ENCODE measurements at places on chromosomes 16 and 17. TPM values are rescaled to one million over a fixed set of nuclear protein-coding genes. Genes with fewer than 3 reads are reported as not detected.
A peak's percentile ranks its signal among the peaks of the same experiment; 100 is the strongest.

DNA sequence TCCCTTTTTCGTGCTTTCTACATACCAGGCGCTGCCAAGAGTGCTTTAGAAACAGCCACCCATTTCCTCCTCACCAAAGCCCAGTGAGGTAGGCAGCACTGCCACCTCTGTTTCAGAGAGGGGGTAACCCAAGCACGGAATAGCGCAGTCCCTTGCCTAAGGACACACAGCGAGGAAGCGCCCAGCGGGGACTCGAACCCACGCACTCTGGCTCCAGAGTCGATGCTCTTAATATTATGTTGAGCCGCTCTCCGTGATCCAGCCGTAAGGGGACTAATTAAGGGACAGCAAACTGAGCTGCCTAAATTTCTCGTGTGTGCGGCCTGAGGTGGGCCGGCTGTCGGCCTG lies 497 bp downstream of the CES1 start:
- peak overlapping the region; percentile 57 for H3K4me3 ChIP-seq
- peak overlapping the region; percentile 64 for H3K27ac ChIP-seq
- H3K4me1 ChIP-seq: peaks cover 17% of the 10 kb centered on the region
- no peak for DNase-seq
- no peaks in the 10 kb centered on the region for H3K27me3 ChIP-seq

GRCh38 chr17:80737106-80738019 lies 192.7 kb downstream of the RPTOR start:
- no peaks in the 10 kb centered on the region for H3K4me1 ChIP-seq
- DNase-seq: no peak
- peaks cover 4% of the 10 kb centered on the region for H3K36me3 ChIP-seq

DNA sequence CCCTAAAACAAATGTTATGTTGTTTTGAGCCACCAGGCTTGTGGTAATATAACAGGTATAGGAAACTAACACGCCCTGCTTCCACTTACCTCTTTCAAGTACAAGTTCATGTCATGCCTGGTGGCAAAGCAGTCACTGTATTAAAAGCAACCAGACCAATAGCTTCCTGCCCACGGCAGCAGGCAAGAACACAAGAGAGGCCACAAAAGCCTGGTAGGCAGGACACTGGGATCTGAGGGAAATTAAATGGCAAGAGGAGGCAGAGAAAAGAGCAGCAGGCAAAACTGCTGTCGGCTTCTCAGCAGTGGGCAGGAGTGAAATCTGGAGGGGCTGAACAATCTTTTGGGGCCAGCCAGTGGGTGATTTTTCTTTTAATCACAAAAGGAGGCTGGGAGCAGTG lies 2.2 kb downstream of the CYTH1 start:
- no peaks in the 10 kb centered on the region for H3K36me3 ChIP-seq
- H3K4me3 ChIP-seq: peak overlapping the region; percentile 98
- no peak for DNase-seq
- H3K27ac ChIP-seq: peak overlapping the region; percentile 93

GRCh38 chr17:38507921-38508569 lies 79.8 kb downstream of the ARHGAP23 start:
- DNase-seq: no peak
- no peak overlapping the region for H3K27ac ChIP-seq
- peaks cover 37% of the 10 kb centered on the region for H3K36me3 ChIP-seq
- no peak overlapping the region for H3K4me3 ChIP-seq

HOXB5 gene
- total RNA-seq: not detected

DNA sequence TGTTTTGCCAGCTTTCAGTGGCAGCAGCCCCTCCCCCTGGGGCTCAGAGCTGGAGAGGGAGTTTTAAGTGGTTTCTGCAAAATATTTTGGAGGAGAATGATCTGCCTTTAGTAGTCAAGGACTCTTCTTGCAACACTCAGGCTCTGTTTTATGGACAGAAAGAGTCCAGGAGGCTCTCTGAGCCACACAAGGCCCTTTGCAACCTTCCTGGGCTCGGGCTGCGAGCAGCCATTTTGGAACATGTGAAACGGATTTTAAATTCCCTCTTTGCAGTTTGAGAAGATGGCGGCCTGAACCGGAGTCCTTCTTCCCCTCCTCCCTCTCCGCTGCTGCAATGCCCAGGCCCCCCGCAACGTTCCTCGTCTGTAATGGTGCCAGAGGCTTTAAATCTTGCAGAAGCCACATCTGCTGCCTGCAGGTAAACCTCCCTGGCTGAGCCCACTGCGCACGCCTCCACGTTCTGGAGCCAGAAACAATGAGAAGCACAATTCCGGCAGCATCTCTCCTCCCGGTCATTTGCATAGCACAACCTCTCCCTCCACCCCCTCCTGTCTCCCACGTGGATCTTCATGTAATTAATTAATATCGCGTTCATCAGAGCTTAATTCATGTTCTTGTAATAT lies 386.1 kb downstream of the SEC14L1 start:
- H3K4me3 ChIP-seq: no peak overlapping the region
- no peak for DNase-seq
- H3K36me3 ChIP-seq: no peaks in the 10 kb centered on the region
- H3K4me1 ChIP-seq: peaks cover 24% of the 10 kb centered on the region
- no peak overlapping the region for H3K27ac ChIP-seq

SPECC1 gene
- total RNA-seq: 10.6 TPM

RNF157 gene
- total RNA-seq: 4.8 TPM

DNA sequence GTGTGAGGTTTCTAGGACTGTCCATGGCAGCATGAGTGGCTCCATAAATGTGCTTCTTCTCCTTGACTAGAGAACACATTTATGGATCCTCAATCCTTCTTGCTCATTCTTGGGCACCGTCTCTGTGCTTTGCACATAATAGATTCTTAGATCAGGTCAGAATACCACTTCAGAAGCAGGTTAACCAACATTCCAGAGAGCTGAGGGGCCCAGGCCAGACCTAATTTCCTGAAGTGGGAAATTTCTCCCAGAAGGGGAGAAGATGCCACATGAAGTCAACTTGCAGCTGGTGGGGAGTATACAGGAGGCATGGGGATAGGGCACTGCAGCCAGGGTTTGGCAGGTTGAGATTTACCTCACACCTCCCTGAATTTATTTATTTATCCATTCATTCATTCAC lies 24.4 kb upstream of the VAT1L start:
- H3K4me1 ChIP-seq: peaks cover 9% of the 10 kb centered on the region
- no peak overlapping the region for H3K4me3 ChIP-seq
- no peak overlapping the region for H3K27ac ChIP-seq
- DNase-seq: no peak
- no peaks in the 10 kb centered on the region for H3K27me3 ChIP-seq
- H3K36me3 ChIP-seq: no peaks in the 10 kb centered on the region

DNA sequence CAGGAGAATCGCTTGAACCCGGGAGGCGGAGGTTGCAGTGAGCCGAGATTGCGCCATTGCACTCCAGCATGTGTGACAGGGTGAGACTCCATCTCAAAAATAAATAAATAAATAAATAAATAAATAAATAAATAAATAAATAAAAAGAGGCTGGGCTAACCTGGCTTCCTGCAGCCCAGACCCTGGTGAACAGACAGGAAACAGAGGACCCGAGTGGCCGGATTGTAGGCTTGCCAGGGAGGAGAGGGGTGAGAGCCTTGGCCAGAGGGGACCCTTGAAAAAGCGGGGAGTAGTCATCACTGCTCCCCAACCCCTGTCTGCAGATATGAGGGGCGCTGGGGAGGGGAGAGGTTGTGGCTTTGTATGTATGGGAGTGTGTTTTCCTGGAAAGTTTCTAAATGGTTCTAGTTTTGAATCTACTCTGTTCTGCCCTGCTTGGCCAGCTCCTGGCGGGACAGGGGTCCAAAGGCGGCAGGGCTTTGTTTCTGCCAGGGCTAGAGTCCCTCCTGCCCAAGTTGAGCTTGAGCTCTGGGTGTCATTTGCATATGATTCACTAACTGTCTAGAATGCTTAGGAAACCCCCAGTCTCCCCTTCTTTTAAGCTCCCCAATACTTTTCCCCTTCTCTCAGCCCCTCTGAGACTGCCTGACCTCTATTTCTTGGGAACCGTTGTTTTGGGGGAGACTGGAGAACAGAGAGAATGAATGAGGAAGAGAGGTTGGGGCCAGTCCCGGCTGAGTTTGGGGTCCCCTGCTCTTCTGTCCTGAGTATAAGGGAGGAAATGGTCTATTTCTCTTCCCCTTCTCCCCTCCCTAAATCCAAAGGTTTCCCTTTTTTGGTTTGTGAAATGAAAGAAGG lies 16.4 kb downstream of the RARA start:
- H3K4me3 ChIP-seq: no peak overlapping the region
- DNase-seq: peak; percentile 14
- no peaks in the 10 kb centered on the region for H3K27me3 ChIP-seq
- peaks cover 100% of the 10 kb centered on the region for H3K4me1 ChIP-seq

OR3A3 gene
- not detected for total RNA-seq

GRCh38 chr16:11229906-11230305 lies 26.1 kb downstream of the SOCS1 start:
- H3K4me1 ChIP-seq: peaks cover 17% of the 10 kb centered on the region
- no peak for DNase-seq
- H3K27ac ChIP-seq: no peak overlapping the region
- no peak overlapping the region for H3K4me3 ChIP-seq

GRCh38 chr16:89393738-89394406 lies 96.5 kb downstream of the ANKRD11 start:
- H3K36me3 ChIP-seq: no peaks in the 10 kb centered on the region
- peaks cover 65% of the 10 kb centered on the region for H3K4me1 ChIP-seq
- H3K27ac ChIP-seq: peak overlapping the region; percentile 84
- no peak overlapping the region for H3K4me3 ChIP-seq
- no peaks in the 10 kb centered on the region for H3K27me3 ChIP-seq
- DNase-seq: peak; percentile 76

CA7 gene
- total RNA-seq: not detected

DNA sequence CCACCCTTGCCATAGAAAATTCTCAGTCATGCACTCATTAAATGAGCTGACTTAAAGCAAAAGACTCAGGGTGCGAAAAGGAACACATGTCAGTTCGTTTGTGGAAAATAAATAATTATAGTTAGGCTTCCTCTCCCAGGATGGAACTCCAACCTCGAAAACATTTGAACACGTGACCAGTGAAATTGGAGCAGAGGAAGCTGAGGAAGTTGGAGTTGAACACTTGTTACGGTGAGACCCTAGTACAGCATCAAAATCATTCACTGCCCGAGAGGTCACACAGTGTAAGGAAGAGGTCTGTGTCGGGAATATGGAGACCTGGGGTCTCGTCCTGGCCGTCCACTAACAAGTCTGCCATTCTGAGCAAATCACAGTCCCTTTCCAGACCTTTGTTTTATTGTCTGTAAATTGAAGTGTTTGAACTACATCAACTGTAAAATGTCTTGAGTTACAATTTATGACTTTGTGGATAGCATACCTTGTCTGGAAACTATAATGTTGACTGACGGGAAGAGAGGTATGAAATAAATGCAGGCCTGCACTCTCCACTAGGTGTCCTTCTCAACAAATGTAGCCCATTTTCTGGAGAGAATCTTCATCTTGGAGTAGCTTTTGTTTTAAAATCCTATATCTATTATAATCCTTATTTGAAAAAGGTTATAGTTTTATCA lies 7.7 kb downstream of the PSMD7 start:
- DNase-seq: no peak
- H3K27ac ChIP-seq: no peak overlapping the region
- H3K4me1 ChIP-seq: peaks cover 70% of the 10 kb centered on the region
- peaks cover 85% of the 10 kb centered on the region for H3K36me3 ChIP-seq
- H3K27me3 ChIP-seq: no peaks in the 10 kb centered on the region
- no peak overlapping the region for H3K4me3 ChIP-seq

DNA sequence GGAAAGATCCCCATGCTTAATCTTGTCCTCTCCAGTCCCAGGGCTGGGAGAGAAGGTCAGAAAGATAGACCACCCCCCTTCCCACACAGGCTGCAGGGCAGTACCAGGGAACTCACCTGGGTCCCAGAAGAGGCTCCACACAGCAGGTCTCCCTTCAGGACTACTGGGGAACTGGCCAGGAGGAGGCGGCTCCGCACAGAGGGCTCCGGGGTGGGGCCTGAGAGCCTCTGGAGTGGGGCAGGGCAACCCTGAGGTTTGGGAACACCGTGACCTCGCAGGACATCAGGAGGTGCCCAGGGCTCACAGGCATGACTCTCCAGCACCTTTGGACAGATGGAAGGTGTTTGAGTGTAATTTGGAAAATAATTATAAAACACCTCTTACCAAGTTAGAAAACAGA lies 11.0 kb downstream of the ABCA3 start:
- no peak for DNase-seq
- H3K27me3 ChIP-seq: no peaks in the 10 kb centered on the region
- H3K36me3 ChIP-seq: peaks cover 38% of the 10 kb centered on the region
- H3K4me1 ChIP-seq: no peaks in the 10 kb centered on the region

GRCh38 chr17:8164815-8165131 lies 2.0 kb upstream of the VAMP2 start:
- H3K4me3 ChIP-seq: peak overlapping the region; percentile 95
- peak overlapping the region; percentile 100 for H3K27ac ChIP-seq
- H3K36me3 ChIP-seq: peaks cover 18% of the 10 kb centered on the region
- peak; percentile 12 for DNase-seq
- H3K27me3 ChIP-seq: no peaks in the 10 kb centered on the region
- H3K4me1 ChIP-seq: peaks cover 52% of the 10 kb centered on the region

- H3K27me3 ChIP-seq: peaks cover 38% of the 10 kb centered on the region
- no peak overlapping the region for H3K4me3 ChIP-seq
- no peaks in the 10 kb centered on the region for H3K4me1 ChIP-seq
- no peaks in the 10 kb centered on the region for H3K36me3 ChIP-seq
- no peak overlapping the region for H3K27ac ChIP-seq
- peak; percentile 37 for DNase-seq
Measured at GRCh38 chr17:10295728-10296343, 77.0 kb downstream of the MYH13 start.

DNA sequence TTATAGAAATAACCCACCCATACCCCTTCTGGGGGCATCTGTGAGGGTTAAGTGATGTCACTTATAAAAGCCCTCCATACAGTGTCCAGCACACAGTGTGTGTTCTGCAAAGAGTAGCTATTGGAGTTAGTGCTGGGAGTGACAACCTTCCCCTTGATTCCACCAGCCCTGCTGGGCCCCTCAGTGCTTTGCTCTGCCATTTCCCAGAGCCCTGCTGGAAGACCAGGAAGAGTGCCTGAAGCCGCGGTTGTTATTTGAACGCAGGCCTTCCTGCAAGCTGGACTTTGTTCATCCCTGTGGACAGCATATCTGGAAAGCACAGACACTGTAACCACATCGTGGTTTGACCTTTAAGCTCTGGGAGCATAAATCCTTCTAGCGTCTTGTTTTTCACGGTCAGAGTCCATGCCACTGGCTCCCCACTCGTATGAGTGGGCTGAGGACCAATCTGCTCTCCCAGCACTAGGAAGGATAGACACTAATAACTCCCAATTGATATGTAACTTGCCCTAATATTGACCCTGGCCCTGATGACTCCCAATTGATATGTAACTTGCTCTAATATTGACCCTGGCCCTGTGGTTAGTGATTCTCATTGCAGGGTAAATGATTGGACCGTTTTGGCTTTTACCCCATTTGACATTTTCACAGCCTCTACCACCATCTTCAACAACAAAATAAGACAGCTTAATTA lies 297.1 kb upstream of the MAF start:
- no peaks in the 10 kb centered on the region for H3K36me3 ChIP-seq
- H3K27me3 ChIP-seq: no peaks in the 10 kb centered on the region
- H3K4me1 ChIP-seq: no peaks in the 10 kb centered on the region
- DNase-seq: no peak

GRCh38 chr17:49514071-49514721 lies 19.1 kb downstream of the NGFR start:
- peaks cover 26% of the 10 kb centered on the region for H3K4me1 ChIP-seq
- peak overlapping the region; percentile 77 for H3K27ac ChIP-seq
- H3K4me3 ChIP-seq: peak overlapping the region; percentile 11
- DNase-seq: peak; percentile 76

SGCA gene
- 137 TPM for total RNA-seq
